ENCODE measurements at places on chromosomes 3 and 15. TPM values are rescaled to one million over a fixed set of nuclear protein-coding genes. Genes with fewer than 3 reads are reported as not detected.

Gene TBL1XR1
- total RNA-seq = 130 TPM

Gene RHCG
- not detected for total RNA-seq

Gene CCRL2
- 0.12 TPM for total RNA-seq

Gene ADAMTS9
- 5.8 TPM for total RNA-seq

Gene SHC4
- 0.61 TPM for total RNA-seq

Gene CCR8
- total RNA-seq = not detected

Gene COL6A6
- 1.3 TPM for total RNA-seq

Gene TRAT1
- total RNA-seq = not detected

Gene CLEC3B
- 9.9 TPM for total RNA-seq

Gene SPSB4
- not detected for total RNA-seq

Gene CLPX
- 44.8 TPM for total RNA-seq

Gene CELSR3
- 1.6 TPM for total RNA-seq

Gene SOX14
- total RNA-seq = not detected

Gene GOLGA6B
- total RNA-seq = not detected

Gene MOBP
- not detected for total RNA-seq

Gene ZNF662
- 6.7 TPM for total RNA-seq

Gene P3H2
- total RNA-seq = 11.0 TPM

Gene OIP5
- total RNA-seq = 0.36 TPM

Gene ITIH1
- not detected for total RNA-seq

Gene LSAMP
- 0.12 TPM for total RNA-seq

Gene TSPAN3
- 186 TPM for total RNA-seq

Measured in hair follicle dermal papilla cell (primary cell).